ENCODE measurements at places on chromosomes 4 and X.

- DNase-seq, result no peak
Observed at GRCh38 chr4:82076809-82077208, 297.0 kb downstream of the HNRNPD start.

DNA sequence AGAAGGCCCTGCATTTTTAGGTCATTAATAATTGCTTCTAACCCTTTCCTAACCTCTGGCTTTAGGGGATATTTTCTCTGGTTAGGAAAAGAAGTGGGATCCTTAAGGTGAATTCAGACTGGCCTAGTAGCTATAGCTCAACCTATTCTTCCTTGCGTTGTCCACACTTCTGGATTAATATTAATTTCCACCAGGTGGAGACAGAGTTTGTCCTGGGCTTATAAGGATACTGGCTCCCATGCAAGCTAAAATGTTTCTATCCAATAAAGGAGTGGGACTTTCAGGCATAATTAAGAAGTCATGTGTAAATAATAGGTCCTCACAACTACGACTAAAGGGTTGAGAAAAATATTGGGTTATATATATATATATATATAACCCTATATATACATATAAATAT is 860.0 kb upstream of the POU3F4 start:
- peak; percentile 5 for DNase-seq

GRCh38 chr4:2075171-2075986 is 16.3 kb downstream of the NAT8L start:
- DNase-seq, result peak; percentile 27

GRCh38 chr4:40702137-40702799 is 47.5 kb upstream of the NSUN7 start:
- no peak for DNase-seq

GRCh38 chr4:1400191-1400805 is 5.9 kb downstream of the NKX1-1 start:
- no peak for DNase-seq

- DNase-seq, result no peak
Observed at GRCh38 chrX:3757510-3758025, 44.1 kb upstream of the PRKX start.

GRCh38 chr4:38503689-38504395 is 160.2 kb upstream of the KLF3 start:
- DNase-seq, result no peak

GRCh38 chr4:76011700-76012387 is 4.5 kb upstream of the CXCL9 start:
- DNase-seq, result no peak

- no peak for DNase-seq
Observed at GRCh38 chrX:106168107-106168506, at the start of gene PWWP3B. PWWP3B (plus strand) TSS chrX:106168305; CDS start chrX:106205433, 37,128 bp downstream.

DNA sequence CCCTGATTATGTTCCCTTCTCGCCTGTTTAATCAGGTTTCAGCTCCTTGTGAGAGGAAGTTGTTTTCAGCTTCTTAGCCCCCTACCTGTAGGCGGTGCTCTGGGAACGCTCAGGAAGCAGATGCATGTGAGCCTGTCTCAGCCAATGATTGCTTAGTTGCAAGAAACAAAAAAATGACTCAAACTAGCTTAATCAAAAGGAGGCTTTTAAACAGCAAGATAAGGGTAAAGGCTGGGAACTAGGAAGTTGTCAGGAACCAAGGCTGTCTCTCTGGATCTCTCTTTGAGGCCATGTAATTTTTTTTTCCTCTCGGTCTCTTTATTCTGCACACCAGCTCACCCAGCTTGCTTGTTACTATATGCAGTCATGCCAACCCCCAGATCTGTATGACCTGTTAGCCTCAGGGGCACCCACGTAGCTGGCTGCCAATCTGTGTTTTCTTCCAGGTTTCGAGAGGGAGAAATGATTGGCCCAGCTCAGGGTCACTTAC is 109.1 kb downstream of the PTTG2 start:
- DNase-seq, result no peak

All from D341Med (cell line).